Dermis blood vessel endothelial cell (primary cell): ENCODE measurements at places on chromosomes 1 and 21. TPM values are rescaled to one million over a fixed set of nuclear protein-coding genes. Genes with fewer than 3 reads are reported as not detected.

The CA14 gene
- not detected in 2 replicates for total RNA-seq

The TAS1R1 gene
- total RNA-seq: under 0.01 TPM in 1 of 2 replicates, not detected in the other

The CAMK2N1 gene
- total RNA-seq: 3.7 and 7.8 TPM in 2 replicates

The VWA5B1 gene
- not detected in 2 replicates for total RNA-seq

The NID1 gene
- total RNA-seq: 196 and 425 TPM in 2 replicates

The SPRR1A gene
- not detected in 2 replicates for total RNA-seq

The TUFT1 gene
- 6.0 and 8.2 TPM in 2 replicates for total RNA-seq

The SPRR2B gene
- not detected in 2 replicates for total RNA-seq

The RHOC gene
- 579 and 920 TPM in 2 replicates for total RNA-seq

The RIPK4 gene
- total RNA-seq: 0.09 and 0.51 TPM in 2 replicates

The DIRAS3 gene
- 0.65 and 0.85 TPM in 2 replicates for total RNA-seq

The PCSK9 gene
- 0.70 TPM in 1 of 2 replicates, not detected in the other for total RNA-seq

The NHLH2 gene
- not detected in 2 replicates for total RNA-seq

The CLIC6 gene
- not detected in 2 replicates for total RNA-seq

The BARHL2 gene
- total RNA-seq: not detected in 2 replicates

The GSTM3 gene
- total RNA-seq: 25.1 and 54.1 TPM in 2 replicates

The CNKSR1 gene
- 0.14 TPM in 1 of 2 replicates, not detected in the other for total RNA-seq

The NTPCR gene
- 14.8 and 15.3 TPM in 2 replicates for total RNA-seq

The SLAMF7 gene
- total RNA-seq: not detected in 2 replicates

The ACTRT2 gene
- not detected in 2 replicates for total RNA-seq

The IL23R gene
- total RNA-seq: not detected in 2 replicates

The C1orf210 gene
- not detected in 2 replicates for total RNA-seq

The CD1E gene
- not detected in 2 replicates for total RNA-seq

The PTGS2 gene
- 15.0 and 17.2 TPM in 2 replicates for total RNA-seq

The CCDC27 gene
- not detected in 2 replicates for total RNA-seq
